Renal cortex interstitium (tissue), 15 donors: ENCODE measurements at places on chromosomes 6 and 20. TPM values are rescaled to one million over a fixed set of nuclear protein-coding genes. Genes with fewer than 3 reads are reported as not detected.

The SLC17A9 gene
- polyA plus RNA-seq: 2.6 TPM

The ANGPT4 gene
- 0.20 TPM for polyA plus RNA-seq

The LCA5 gene
- polyA plus RNA-seq: 11.4 TPM

The ADGRF5 gene
- polyA plus RNA-seq: 29.3 TPM

The PFDN6 gene
- 70.4 TPM for polyA plus RNA-seq

- no peak for DNase-seq
These were observed 35.2 kb downstream of the SLX4IP start for GRCh38 chr20:10470276-10470675.

GRCh38 chr6:113925378-113925777, 45.6 kb downstream of the HDAC2 start:
- no peak for DNase-seq

DNA sequence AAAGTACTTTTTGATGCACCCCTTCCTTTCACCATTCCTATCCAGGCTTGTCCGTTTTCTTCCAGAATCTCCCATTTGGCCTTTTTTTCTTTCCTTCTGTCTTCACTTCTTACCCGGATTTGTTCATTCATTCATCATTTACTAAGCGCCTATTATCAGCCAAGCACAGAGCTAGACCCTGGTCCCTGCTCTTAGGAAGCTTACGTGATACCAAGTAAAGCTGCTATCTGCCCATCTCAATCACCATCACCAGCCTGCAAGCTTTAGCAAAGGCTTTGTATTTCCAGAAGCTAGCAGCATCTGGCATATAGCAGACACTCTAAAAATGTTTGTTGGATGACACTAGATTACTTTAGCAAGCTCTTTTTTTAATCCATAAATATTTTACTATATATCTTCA, 4.8 kb downstream of the NDRG3 start:
- DNase-seq: no peak

GRCh38 chr6:84798257-84798656, 33.9 kb upstream of the TBX18 start:
- no peak for DNase-seq

DNA sequence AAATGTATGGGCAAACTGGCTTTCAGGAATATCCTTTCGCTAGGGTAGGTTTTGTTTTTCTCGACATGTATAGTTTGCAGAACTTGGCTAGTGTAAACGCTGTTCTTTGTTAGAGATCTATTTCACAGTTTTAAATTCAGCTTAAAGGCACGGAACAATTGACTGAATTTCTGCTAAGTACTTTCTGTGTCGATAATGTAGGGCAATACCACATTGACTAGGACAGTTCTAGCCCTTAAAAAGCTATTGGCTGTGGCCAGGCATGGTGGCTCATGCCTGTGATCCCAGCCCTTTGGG, 92.8 kb downstream of the CEP57L1 start:
- no peak for DNase-seq

- no peak for DNase-seq
These were observed 655.9 kb upstream of the MAN1A1 start for GRCh38 chr6:120005292-120005976.

DNA sequence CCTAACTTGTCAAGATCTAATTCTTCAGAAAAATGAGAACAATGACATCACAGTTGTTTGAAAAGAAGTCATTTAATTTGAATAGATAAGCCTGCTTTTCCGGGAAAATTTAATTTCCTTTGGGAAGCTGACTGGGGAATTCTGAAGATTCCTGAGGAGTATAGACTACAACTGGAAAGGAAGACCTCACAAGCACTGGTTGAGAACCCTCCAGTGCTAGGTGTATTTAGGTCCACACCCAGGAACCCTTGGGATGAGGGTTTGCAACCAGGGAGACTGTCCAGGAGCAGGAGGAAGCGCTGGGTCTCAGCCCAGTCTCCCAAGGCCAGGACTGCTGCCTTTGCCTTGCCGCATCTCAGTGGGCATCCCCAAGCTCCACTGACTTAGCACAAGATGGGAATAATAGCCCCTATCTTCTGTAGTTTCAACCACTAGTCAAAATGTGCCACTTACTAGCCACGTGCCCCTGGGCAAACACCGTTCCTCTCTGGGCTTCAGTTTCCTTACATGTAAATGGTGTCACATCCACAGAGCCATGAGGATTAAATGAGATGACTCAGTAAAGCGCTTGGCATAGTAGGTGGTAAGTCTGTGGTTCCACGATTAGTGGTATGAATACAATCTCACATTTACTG, 6.9 kb upstream of the CD93 start:
- no peak for DNase-seq

GRCh38 chr6:83155794-83156193, 37.3 kb downstream of the PGM3 start:
- no peak for DNase-seq
